ENCODE measurements at places on chromosomes 5 and 9. TPM values are rescaled to one million over a fixed set of nuclear protein-coding genes. Genes with fewer than 3 reads are reported as not detected.

GRCh38 chr9:81537964-81538363 is 151.4 kb downstream of the TLE1 start:
- no peaks in the 10 kb centered on the region for H3K36me3 ChIP-seq
- no peak overlapping the region for H3K4me3 ChIP-seq
- no peaks in the 10 kb centered on the region for H3K4me1 ChIP-seq
- no peak for DNase-seq
- no peaks in the 10 kb centered on the region for H3K27me3 ChIP-seq

DNA sequence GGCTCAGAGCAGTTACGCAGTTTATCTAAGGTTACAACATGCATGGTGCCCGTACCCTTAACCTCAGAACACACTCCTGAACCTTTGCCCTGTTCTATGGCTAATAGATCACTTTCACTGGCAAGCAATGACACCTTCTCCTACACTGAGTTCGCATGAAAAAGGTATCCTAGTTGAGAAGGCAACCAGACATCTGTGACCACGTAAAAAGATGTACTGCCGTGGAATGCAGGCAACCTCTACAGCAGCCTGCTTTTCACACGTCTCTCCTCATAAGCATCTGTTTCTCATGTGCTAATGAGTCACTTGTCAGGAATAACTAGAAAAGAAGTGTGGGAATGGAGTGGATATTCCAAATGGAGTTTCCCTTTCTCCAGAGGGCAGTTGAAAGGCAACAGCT is 71.4 kb downstream of the FBXO38 start:
- H3K4me1 ChIP-seq: peaks cover 2% of the 10 kb centered on the region
- peaks cover 13% of the 10 kb centered on the region for H3K27me3 ChIP-seq
- H3K4me3 ChIP-seq: no peak overlapping the region
- H3K36me3 ChIP-seq: no peaks in the 10 kb centered on the region
- no peak for DNase-seq
- H3K27ac ChIP-seq: no peak overlapping the region

- H3K27me3 ChIP-seq: no peaks in the 10 kb centered on the region
- H3K4me1 ChIP-seq: peaks cover 31% of the 10 kb centered on the region
- H3K36me3 ChIP-seq: peaks cover 3% of the 10 kb centered on the region
These were observed 200.4 kb downstream of the ARHGAP26 start for GRCh38 chr5:142970440-142971030.

DNA sequence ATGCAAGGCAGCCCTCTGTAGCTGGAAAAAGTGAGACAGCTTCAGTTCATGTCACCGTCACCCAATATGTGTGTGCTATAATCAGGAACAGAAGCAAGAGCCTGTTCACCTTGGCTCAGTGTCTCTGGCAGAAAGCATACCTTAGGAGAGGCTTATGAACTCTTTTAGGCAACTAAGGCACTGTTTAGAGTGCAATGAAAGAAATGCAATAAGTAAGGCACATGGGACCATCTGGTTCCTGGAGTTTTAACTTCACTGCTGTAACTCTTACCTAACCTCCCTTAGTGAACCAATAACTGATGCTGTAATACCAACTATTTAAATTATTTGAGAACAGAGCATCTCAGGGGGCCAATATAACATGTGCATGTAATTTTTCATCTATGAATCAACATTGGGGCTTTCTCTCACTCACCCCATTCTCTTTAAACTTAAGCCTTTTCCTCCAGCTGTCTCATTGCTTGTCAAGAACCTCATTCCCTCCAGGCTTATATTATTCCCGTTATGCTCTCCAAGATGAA is 32.4 kb downstream of the C9 start:
- no peaks in the 10 kb centered on the region for H3K36me3 ChIP-seq
- H3K4me1 ChIP-seq: no peaks in the 10 kb centered on the region
- no peak for DNase-seq
- no peak overlapping the region for H3K27ac ChIP-seq
- H3K27me3 ChIP-seq: peaks cover 4% of the 10 kb centered on the region

GRCh38 chr9:3687145-3687544 is 161.3 kb upstream of the RFX3 start:
- no peaks in the 10 kb centered on the region for H3K36me3 ChIP-seq
- no peak overlapping the region for H3K27ac ChIP-seq
- H3K27me3 ChIP-seq: no peaks in the 10 kb centered on the region
- H3K4me3 ChIP-seq: no peak overlapping the region

- no peak for DNase-seq
- H3K36me3 ChIP-seq: no peaks in the 10 kb centered on the region
- H3K4me3 ChIP-seq: no peak overlapping the region
- H3K4me1 ChIP-seq: no peaks in the 10 kb centered on the region
- peaks cover 20% of the 10 kb centered on the region for H3K27me3 ChIP-seq
- H3K27ac ChIP-seq: no peak overlapping the region
These were observed 20.2 kb upstream of the EGFL7 start for GRCh38 chr9:136642439-136642921.

Gene DOCK8
- 121 TPM for total RNA-seq

GRCh38 chr5:150024346-150024984 is 23.9 kb downstream of the HMGXB3 start:
- H3K4me3 ChIP-seq: no peak overlapping the region
- H3K4me1 ChIP-seq: peaks cover 19% of the 10 kb centered on the region
- H3K27ac ChIP-seq: no peak overlapping the region
- H3K27me3 ChIP-seq: no peaks in the 10 kb centered on the region

Gene RFK
- 16.6 TPM for total RNA-seq

DNA sequence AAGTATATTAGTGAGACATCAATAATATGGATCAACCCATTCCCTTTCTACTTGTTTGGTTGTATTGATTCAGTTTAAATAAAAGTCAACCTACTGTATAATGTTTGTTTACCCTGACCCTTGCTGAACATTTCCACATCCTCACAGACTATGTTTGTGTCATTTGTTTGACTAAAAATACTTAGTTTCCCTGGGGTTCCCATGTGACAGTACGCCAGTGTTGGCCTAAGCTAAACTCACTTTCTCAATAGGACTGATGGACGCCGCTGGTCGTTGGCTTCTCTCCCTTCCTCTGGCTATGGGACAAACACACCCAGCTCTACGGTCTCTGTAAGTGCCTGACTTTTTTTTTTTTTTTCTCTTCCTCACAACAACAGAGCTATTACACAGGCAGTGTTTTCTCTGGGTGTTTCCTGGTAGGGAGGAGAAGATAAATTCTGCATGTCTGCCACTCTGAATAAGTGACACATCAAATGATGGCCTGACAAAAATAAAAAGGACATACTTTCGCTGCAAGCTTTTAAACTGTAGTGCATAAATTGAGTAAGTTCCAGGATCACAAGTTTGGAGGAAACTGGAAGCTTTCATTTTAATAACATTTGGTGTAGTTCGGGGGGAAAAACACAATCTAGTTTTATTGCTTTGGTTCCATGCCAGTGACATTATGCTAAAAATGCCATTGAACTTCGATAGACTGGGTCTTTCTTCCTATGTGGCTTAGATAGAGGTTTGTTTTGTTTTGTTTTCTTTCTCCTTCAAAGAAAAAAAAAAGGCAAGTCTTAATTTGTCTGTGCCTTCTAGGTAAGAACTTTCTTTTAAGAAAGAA is 101.0 kb downstream of the CD180 start:
- H3K27ac ChIP-seq: no peak overlapping the region
- H3K4me1 ChIP-seq: peaks cover 11% of the 10 kb centered on the region
- H3K4me3 ChIP-seq: no peak overlapping the region
- H3K36me3 ChIP-seq: peaks cover 31% of the 10 kb centered on the region
- H3K27me3 ChIP-seq: no peaks in the 10 kb centered on the region
- no peak for DNase-seq

GRCh38 chr5:65695162-65695755 is 26.6 kb downstream of the SGTB start:
- no peak for DNase-seq
- H3K4me1 ChIP-seq: no peaks in the 10 kb centered on the region
- H3K4me3 ChIP-seq: no peak overlapping the region
- peaks cover 24% of the 10 kb centered on the region for H3K36me3 ChIP-seq
- no peak overlapping the region for H3K27ac ChIP-seq

GRCh38 chr5:74567411-74567995 is 73.0 kb downstream of the ENC1 start:
- H3K27ac ChIP-seq: no peak overlapping the region
- H3K4me1 ChIP-seq: no peaks in the 10 kb centered on the region
- no peak for DNase-seq
- no peak overlapping the region for H3K4me3 ChIP-seq

DNA sequence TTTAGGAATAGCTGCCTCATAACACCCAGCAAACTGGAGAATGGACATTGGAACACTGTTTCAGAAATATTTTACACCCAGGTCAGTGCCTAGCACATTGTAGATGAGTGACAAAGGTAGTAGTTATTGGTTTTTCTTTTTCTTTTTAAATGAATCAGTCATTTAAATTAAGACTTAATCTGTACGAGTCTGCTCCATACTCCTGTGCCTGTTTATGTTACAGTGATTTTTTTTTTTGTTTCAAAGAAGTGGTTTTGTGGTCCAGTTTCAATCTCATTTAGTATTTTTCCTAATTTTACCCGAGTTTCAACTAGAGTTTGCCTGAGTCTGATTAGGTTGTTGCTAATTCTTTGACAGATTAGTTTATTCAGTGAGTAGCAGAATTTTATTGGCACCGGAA is 16.2 kb downstream of the LMNB1 start:
- H3K4me1 ChIP-seq: peaks cover 49% of the 10 kb centered on the region
- H3K27ac ChIP-seq: peak overlapping the region; percentile 22
- H3K36me3 ChIP-seq: peaks cover 18% of the 10 kb centered on the region
- no peak for DNase-seq

DNA sequence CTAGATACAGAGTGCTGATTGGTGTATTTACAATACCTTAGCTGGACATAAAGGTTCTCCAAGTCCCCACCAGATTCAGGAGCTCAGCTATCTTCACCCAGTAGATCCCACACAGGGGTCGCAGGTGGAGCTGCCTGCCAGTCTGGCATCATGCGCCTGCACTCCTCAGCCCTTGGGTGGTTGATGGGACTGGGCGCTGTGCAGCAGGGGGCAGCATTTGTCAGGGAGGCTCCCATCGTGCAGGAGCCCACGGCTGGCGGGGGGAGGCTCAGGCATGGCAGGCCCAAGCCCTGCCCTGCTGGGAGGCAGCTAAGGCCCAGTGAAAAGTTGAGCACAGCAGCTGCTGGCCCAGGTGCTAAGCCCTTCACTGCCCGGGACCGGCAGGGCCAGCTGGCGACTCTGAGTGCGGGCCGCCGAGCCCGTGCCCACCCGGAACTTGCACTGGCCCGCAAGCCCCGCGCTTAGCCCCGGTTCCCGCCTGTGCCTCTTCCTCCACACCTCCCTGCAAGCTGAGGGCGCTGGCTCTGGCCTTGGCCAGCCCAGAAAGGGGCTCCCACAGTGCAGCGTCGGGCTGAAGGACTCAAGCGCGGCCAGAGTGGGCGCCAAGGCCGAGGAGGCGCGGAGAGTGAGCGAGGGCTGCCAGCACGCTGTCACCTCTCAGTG is 314.1 kb upstream of the ATP10B start:
- H3K27ac ChIP-seq: no peak overlapping the region
- H3K27me3 ChIP-seq: no peaks in the 10 kb centered on the region
- no peak for DNase-seq
- H3K4me3 ChIP-seq: no peak overlapping the region

Gene DBH
- not detected for total RNA-seq

- no peak overlapping the region for H3K27ac ChIP-seq
- no peak overlapping the region for H3K4me3 ChIP-seq
- no peaks in the 10 kb centered on the region for H3K36me3 ChIP-seq
- DNase-seq: no peak
- H3K27me3 ChIP-seq: no peaks in the 10 kb centered on the region
- peaks cover 10% of the 10 kb centered on the region for H3K4me1 ChIP-seq
These were observed 32.1 kb upstream of the HSD17B4 start for GRCh38 chr5:119420169-119420568.

- no peak overlapping the region for H3K27ac ChIP-seq
- H3K4me1 ChIP-seq: peaks cover 24% of the 10 kb centered on the region
- no peak overlapping the region for H3K4me3 ChIP-seq
- no peaks in the 10 kb centered on the region for H3K27me3 ChIP-seq
- no peak for DNase-seq
These were observed 9.9 kb downstream of the RBM27 start for GRCh38 chr5:146213210-146213826.

- no peaks in the 10 kb centered on the region for H3K4me1 ChIP-seq
- DNase-seq: no peak
- no peak overlapping the region for H3K27ac ChIP-seq
- no peaks in the 10 kb centered on the region for H3K27me3 ChIP-seq
These were observed 97.3 kb upstream of the ADAMTS16 start for GRCh38 chr5:5042806-5043205.

DNA sequence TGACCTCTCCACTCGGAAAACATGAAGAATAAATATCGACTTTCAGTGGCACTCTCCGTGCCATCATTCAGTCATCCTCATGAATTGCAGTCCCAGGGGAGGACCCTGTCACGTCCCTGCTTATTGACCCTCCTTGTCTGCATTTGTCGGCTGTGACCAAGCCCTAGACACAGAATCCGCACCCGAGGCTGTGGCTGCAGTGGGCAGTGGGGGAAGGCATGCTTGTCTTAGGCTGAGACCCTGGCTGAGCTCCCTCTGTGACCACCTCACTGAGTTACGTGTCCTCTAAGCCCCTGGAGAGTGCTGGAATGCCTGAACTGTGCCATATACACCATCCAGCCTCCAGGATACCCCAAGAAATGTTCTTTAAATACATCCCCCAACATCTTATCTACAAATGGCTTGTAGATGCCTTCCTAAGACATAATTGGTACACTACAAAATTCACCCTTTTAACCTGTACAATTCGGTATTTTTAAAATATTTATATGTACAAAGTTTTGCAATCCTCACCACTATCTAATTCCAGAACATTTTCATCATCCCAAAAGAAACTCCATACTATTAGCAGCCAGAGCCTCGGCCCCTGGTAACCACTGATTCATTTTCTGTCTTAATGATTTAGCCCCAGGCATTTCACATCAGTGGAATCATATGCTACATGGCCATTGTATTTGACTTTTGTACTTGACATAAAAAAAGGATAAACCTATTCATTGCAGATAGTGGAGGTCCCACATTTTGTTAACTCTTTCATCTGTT is 80.8 kb upstream of the ICE1 start:
- no peaks in the 10 kb centered on the region for H3K27me3 ChIP-seq
- H3K27ac ChIP-seq: no peak overlapping the region
- no peak for DNase-seq
- H3K4me1 ChIP-seq: no peaks in the 10 kb centered on the region
- no peak overlapping the region for H3K4me3 ChIP-seq
- no peaks in the 10 kb centered on the region for H3K36me3 ChIP-seq

- no peak for DNase-seq
- H3K27ac ChIP-seq: no peak overlapping the region
- no peaks in the 10 kb centered on the region for H3K4me1 ChIP-seq
- H3K27me3 ChIP-seq: peaks cover 8% of the 10 kb centered on the region
- no peak overlapping the region for H3K4me3 ChIP-seq
These were observed 215.7 kb downstream of the ICE1 start for GRCh38 chr5:5638211-5638610.

Gene MAMDC4
- 24.7 TPM for total RNA-seq

GRCh38 chr9:88237991-88238571 is 99.8 kb upstream of the SPATA31C2 start:
- H3K4me1 ChIP-seq: peaks cover 5% of the 10 kb centered on the region
- no peak for DNase-seq
- H3K4me3 ChIP-seq: no peak overlapping the region
- H3K36me3 ChIP-seq: no peaks in the 10 kb centered on the region

Gene ADAMTS19
- not detected for total RNA-seq

- DNase-seq: no peak
- H3K4me3 ChIP-seq: peak overlapping the region; percentile 82
- H3K4me1 ChIP-seq: peaks cover 33% of the 10 kb centered on the region
- H3K36me3 ChIP-seq: no peaks in the 10 kb centered on the region
- H3K27ac ChIP-seq: no peak overlapping the region
These were observed 1.2 kb downstream of the CXXC5 start for GRCh38 chr5:139649082-139649991.

Data from activated CD4-positive, alpha-beta T cell treated with anti-CD3 and anti-CD28 coated beads, Interleukin-2, amount 10 ng/mL, durations not matched to agents 24 days and 14 days (primary cell).